ENCODE measurements at places on chromosomes 3 and 15.

DNA sequence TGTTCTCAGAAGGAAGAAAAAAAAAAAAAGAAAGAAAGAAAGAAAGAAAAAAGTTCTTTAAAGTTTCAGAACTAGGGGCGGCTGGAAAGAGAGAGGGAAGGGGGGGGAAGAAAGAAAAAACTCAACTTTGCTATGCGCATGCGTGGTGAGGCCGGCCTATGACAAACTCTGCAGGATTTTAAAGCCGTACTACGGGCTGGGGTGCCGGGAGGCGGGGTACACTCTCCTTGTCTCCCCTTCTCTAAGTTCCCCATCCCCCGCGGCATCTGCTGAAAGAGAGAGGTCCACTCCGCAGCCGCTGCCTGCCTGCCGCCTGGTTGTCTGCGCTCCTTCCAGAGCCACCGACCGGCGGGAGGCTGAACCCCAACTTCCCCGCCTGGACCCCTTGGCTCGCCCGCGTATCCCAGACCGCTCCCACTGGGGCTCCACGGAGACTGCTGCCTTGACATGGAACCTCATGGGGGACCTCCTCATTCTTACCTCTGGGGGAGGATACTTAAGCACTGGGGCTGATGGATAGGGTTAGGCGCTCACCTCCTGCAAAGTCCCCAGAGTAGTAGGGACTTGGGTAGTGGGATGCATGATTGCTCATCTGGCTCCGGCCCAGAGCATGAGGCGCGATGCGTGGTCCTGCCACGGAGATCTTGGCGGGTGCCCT is 1.4 kb upstream of the WNT5A start:
- DNase-seq, result no peak

GRCh38 chr3:115401298-115401697 is 222.0 kb upstream of the GAP43 start:
- no peak for DNase-seq

DNA sequence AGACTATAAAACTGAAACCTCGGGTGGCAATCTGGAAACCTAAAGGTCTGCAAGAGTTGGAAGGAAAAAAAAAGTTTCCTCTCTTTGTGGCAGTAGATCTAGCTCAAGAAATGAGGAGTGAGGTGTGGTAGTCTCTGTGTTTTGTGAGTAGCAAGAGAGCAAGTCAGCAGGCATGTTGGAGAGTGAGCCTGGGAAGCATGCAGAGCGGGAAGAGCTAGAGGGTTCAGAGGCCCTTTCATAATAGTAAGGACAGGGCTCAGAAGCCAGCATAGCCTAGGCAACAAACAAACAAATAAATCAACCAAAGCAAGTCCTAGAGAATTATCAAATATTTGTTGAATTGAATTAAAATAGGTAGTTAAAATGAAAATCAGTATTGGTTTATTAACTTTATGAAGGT is 189.7 kb upstream of the CBLB start:
- no peak for DNase-seq

- DNase-seq, result no peak
These were observed 110.9 kb upstream of the LYSMD4 start for GRCh38 chr15:99844150-99844549.

- DNase-seq, result no peak
These were observed 329.1 kb upstream of the SOX2 start for GRCh38 chr3:181382656-181383055.

DNA sequence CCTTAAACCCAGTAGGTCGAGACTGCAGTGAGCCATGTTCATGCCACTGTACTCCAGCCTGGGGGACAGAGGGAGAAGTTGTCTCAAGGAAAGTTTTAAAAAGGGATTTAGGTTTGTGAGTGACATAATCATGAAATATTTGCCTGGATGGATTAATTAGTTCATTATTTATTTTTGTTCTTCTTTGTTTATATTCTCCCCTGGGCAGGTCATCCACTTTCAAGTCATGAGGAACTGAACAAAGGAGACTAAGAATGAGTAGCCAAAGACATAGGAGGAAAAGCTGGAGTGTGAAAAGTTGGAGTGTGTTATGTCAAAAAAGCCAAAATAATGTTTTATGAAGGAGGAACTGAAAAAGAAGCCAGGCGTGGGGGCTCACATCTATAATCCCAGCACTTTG is 17.7 kb upstream of the PCCB start:
- no peak for DNase-seq

DNA sequence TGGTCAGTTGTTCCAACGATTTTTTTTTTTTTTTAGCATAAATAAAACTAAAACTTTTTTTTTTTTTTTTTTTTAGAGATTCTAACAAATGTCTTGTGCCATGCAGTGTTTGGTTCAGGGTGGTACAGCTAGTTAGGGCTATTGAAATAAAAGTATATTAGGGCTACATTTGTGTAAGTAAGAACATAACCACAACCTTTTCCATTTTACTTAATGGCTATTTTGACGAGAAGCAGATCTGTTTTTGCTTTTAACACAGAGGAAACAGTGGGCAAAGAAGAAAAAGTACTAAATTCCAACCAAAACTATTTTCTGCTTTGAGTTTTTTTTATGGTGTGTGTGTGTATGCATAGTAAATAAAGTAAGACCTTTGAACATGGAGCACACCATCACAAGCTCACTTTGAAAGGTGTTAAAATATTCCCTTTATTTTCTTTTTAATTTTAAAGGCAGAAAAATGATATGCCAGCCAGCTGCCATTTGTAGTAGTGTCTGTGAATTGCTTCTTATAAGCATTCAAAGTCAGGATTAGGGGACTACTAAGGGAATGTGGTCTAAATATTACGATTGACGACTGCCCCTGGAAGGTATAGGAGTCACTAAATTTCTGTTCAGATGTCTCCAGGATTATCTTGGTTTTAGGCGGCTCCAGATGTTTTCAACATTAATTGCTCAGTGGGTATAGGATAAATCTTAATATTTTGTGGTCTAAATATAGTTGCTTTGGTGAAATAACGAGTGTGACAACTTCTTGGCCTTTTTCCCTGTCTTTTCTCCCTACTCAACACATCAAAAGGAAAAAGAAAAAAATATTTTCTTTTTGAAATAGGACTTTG is 3.1 kb downstream of the RARB start:
- no peak for DNase-seq

DNA sequence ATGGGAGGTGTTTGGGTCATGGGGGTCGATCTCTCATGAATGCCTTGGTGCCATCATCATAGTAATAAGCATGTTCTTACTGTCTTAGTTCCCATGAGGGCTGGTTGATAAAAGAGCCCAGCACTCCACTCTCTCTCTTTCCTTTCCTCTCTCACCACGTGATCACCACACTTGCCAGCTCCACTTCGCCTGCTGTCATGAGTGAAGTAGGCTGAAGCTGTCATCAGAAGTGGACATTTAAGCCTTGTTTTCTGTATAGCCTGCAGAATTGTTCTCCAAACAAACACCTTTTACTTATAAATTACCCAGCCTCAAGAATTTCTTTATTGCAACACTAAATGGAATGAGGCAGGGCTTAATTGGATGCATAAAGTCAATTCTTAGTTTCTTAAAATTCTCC is 6.1 kb downstream of the OR5H1 start:
- DNase-seq, result no peak

DNA sequence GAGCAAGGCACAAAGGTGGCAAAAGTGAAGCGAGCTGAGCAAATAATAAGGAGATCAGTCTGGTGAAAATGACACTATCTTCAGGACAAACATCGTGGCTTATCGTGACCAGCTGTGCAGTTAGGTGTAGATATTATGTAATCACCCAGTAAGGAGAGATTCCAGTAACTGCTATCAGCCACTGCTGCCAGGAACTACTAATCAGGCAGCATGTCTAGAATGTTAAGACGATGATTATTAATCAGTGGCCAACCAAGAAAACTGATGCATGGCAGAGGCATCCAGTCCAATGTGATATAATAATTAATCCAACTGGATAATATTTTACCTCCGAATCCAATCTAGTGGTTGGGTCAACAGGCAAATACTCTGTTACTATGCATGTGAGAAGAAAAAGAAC is 252.7 kb upstream of the ZPLD1 start:
- DNase-seq, result no peak

GRCh38 chr3:107959550-107960154 is 131.2 kb downstream of the CD47 start:
- no peak for DNase-seq

GRCh38 chr15:69013726-69014406 is 629 bp upstream of the NOX5 start:
- no peak for DNase-seq
